RWPE2 (cell line): ENCODE measurements at places on chromosomes 3 and 15.

- no peaks in the 10 kb centered on the region for H3K27me3 ChIP-seq
- no peak overlapping the region for H3K4me3 ChIP-seq
- no peak for DNase-seq
- H3K4me1 ChIP-seq, result peaks cover 8% of the 10 kb centered on the region
- no peaks in the 10 kb centered on the region for H3K36me3 ChIP-seq
- no peak overlapping the region for H3K27ac ChIP-seq
These were observed 249.5 kb downstream of the UACA start for GRCh38 chr15:70513819-70514218.

GRCh38 chr15:39997031-39997430 is 42.0 kb downstream of the SRP14 start:
- no peak overlapping the region for H3K27ac ChIP-seq
- no peaks in the 10 kb centered on the region for H3K27me3 ChIP-seq
- no peak overlapping the region for H3K4me3 ChIP-seq
- H3K4me1 ChIP-seq, result peaks cover 3% of the 10 kb centered on the region
- no peak for DNase-seq

DNA sequence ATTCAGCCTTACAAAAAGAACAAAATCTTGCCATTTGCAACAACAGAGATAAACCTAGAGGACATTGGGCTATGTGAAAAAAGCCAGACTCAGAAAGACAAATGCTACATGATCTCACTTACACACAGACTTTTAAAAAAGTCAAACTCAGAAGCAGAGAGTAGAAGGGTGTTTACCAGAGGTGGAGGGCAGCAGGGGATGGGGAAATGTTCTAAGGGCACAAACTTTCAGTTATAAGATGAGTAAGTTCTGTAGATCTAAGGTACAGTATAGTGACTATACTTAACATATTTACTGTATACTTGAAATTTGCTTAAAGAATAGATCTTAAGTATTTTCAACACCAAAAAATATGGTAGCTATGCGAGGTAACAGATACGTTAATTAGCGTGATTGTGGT is 3.0 kb downstream of the MYEF2 start:
- H3K4me1 ChIP-seq, result peaks cover 2% of the 10 kb centered on the region
- no peaks in the 10 kb centered on the region for H3K36me3 ChIP-seq
- no peak overlapping the region for H3K4me3 ChIP-seq
- no peaks in the 10 kb centered on the region for H3K27me3 ChIP-seq
- no peak for DNase-seq

- no peak overlapping the region for H3K4me3 ChIP-seq
- DNase-seq, result no peak
- no peak overlapping the region for H3K27ac ChIP-seq
- H3K36me3 ChIP-seq, result no peaks in the 10 kb centered on the region
These were observed 49.2 kb downstream of the LRRK1 start for GRCh38 chr15:100968050-100968966.

DNA sequence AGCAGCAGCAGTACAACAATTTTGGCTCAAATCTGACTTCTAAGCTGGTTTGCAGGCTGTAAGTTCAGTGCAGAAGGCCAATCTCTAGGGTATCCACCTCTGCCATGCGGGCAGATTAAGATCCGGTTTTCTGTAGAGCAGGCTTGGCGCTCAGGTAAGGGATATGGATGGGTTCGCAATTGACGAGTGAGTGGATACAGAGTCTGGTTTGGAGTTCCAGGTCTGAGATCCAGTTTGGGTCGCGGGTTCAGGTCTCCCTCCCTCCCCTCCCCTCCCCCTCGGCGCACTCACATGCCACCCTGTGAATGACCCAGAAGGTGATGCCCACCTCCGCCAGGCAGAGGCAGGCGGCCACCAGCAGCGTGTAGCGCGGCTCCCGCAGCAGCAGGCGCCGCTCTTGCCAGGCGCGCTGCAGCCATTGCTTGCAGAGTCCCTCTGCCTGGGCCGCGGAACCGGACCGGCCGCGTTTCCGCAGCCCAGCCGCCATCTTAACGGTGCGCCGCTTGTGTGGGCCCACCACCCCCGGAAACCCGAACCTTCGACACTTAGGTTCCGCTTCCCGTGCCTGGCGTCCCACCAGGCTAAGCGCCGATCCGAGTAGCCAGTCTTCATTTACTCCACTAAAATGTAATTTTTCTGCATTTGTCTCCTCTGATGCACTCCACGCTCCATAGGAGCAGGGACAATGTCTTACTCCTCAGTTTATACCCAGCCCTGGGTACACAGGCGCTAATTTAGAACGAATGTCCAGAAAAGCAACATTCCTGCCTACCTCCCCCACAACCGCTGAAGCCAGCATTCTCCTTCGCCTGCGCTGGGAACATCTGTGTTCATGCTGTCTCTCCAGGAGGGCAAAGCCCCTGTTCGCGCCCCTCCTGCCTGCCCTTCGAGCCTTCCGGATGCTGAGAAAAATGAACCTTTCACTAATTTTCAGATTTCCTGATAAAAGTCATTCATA is at the start of gene ALG3:
TSS of gene ALG3 (minus strand) at position 509 of the 958 bp plus-strand sequence. CDS start at position 487, 22 bp downstream.
- peak within 1 kb of the TSS; percentile 85 for H3K27ac ChIP-seq
- peak; percentile 82 for DNase-seq
- peak within 1 kb of the TSS; percentile 92 for H3K4me3 ChIP-seq
- H3K27me3 ChIP-seq, result no peaks in the 10 kb centered on the region
- H3K4me1 ChIP-seq, result no peaks in the 10 kb centered on the region

GRCh38 chr15:23642413-23643044 is 5.1 kb downstream of the MAGEL2 start:
- no peak overlapping the region for H3K27ac ChIP-seq
- no peak for DNase-seq
- H3K4me3 ChIP-seq, result no peak overlapping the region
- no peaks in the 10 kb centered on the region for H3K27me3 ChIP-seq
- no peaks in the 10 kb centered on the region for H3K36me3 ChIP-seq

DNA sequence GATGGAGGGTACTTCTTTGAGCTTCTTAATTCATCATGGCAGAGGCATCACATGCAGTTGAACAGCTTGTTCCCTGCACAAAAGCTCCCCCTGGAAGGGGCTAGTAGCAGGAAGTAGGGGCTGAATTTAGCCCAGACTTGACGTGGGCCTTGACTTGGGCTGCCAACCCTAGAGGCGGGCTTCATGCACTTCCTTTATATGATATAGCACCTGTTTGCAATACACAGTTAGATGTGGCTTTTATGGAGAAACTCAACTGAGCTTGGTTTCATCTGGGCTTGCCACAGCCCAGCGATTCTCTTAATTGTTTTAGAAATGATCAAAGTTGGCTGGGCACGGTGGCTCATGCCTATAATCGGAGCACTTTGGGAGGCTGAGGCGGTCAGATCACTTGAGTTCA is 33.7 kb upstream of the ADGRG7 start:
- no peak overlapping the region for H3K27ac ChIP-seq
- no peak for DNase-seq
- no peaks in the 10 kb centered on the region for H3K27me3 ChIP-seq
- no peaks in the 10 kb centered on the region for H3K4me1 ChIP-seq
- no peak overlapping the region for H3K4me3 ChIP-seq
- H3K36me3 ChIP-seq, result no peaks in the 10 kb centered on the region

GRCh38 chr15:27401471-27401870 is 430.5 kb downstream of the GABRG3 start:
- no peak overlapping the region for H3K27ac ChIP-seq
- no peaks in the 10 kb centered on the region for H3K4me1 ChIP-seq
- H3K27me3 ChIP-seq, result peaks cover 3% of the 10 kb centered on the region
- DNase-seq, result no peak
- H3K4me3 ChIP-seq, result no peak overlapping the region

- H3K36me3 ChIP-seq, result no peaks in the 10 kb centered on the region
- H3K4me1 ChIP-seq, result no peaks in the 10 kb centered on the region
- no peak overlapping the region for H3K4me3 ChIP-seq
- H3K27ac ChIP-seq, result no peak overlapping the region
- no peaks in the 10 kb centered on the region for H3K27me3 ChIP-seq
- DNase-seq, result no peak
These were observed 75.6 kb downstream of the ST6GAL1 start for GRCh38 chr3:187005827-187006481.

DNA sequence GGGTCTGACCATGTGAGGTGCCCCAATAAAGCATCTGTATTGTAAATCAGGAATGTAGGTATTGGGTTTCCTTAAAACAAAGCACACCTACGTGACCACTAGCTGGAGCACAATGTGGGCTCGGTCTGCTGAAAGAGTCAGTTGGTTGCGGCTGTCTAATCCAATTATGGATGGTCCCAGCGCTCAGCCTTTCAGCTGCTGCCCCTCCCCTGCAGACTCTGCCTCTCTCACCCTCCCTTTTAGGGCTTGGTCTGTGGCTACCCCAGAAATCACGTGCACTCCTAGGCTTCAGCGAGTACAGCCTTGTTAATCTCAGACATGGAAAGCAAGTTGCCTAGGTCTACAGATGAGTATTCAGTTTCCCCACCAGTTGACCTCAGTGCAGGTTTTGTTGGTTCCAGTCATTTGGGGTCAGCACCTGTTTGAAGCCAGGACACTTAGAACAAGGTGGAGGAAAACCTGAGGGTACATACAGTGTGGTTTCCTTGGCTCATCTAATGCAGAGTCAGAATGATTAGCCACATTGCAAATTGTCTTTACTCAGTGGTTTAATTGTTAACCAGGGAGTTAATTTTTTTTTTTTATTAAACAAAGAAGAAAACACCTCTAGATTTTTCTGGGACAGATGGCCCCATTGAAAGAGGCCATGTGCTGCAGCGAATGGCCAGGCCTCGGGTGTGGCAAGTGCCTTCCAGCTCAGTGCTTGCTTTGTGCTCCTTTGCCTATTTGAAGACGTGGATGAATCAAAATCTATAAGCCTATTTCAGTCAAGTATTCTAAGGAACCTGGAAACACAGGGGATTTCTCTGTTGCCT is 137.7 kb downstream of the IGF1R start:
- no peaks in the 10 kb centered on the region; the same call in 1 of the 2 replicates for H3K36me3 ChIP-seq
- H3K27me3 ChIP-seq, result no peaks in the 10 kb centered on the region
- no peak overlapping the region for H3K4me3 ChIP-seq
- H3K4me1 ChIP-seq, result peaks cover 26% of the 10 kb centered on the region

DNA sequence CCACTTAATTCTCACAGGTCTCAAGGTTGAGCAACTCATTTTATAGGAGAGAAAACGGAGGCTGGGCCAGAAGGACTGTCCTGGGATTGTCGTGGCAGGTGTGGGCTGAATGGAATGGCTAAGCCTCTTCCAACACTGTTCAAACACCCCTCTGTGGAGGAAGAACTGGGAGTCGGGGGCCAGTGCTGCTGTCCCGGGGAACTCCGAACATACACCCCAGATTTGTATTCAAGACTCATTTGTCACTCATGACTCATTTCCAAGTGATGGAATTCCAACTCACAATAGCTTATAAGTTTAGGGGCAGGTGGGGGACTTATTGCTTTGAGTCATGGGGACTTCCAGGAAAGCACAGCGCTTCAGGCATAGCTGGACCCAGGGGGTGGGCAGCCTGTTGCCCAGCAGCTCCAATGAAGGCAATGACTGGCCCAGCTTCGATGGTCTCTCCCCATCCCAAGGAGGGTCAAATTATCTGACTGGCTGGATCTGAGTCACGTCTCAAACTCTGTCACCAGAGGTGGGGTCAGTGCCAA is 72.5 kb downstream of the TM2D3 start:
- H3K27me3 ChIP-seq, result no peaks in the 10 kb centered on the region
- no peaks in the 10 kb centered on the region for H3K36me3 ChIP-seq
- peak; percentile 87 for DNase-seq
- H3K4me3 ChIP-seq, result no peak overlapping the region
- peaks cover 24% of the 10 kb centered on the region for H3K4me1 ChIP-seq
- H3K27ac ChIP-seq, result peak overlapping the region; percentile 43

- no peak overlapping the region for H3K27ac ChIP-seq
- no peak overlapping the region for H3K4me3 ChIP-seq
- DNase-seq, result no peak
These were observed 44.2 kb downstream of the SOX2 start for GRCh38 chr3:181755959-181756358.

- no peak overlapping the region for H3K4me3 ChIP-seq
- no peak for DNase-seq
- H3K4me1 ChIP-seq, result peaks cover 41% of the 10 kb centered on the region
- H3K36me3 ChIP-seq, result peaks cover 12% of the 10 kb centered on the region; the same call in 1 of the 2 replicates
- peak overlapping the region; percentile 67 for H3K27ac ChIP-seq
These were observed 6.7 kb downstream of the NBEAL2 start for GRCh38 chr3:46986055-46986730.

DNA sequence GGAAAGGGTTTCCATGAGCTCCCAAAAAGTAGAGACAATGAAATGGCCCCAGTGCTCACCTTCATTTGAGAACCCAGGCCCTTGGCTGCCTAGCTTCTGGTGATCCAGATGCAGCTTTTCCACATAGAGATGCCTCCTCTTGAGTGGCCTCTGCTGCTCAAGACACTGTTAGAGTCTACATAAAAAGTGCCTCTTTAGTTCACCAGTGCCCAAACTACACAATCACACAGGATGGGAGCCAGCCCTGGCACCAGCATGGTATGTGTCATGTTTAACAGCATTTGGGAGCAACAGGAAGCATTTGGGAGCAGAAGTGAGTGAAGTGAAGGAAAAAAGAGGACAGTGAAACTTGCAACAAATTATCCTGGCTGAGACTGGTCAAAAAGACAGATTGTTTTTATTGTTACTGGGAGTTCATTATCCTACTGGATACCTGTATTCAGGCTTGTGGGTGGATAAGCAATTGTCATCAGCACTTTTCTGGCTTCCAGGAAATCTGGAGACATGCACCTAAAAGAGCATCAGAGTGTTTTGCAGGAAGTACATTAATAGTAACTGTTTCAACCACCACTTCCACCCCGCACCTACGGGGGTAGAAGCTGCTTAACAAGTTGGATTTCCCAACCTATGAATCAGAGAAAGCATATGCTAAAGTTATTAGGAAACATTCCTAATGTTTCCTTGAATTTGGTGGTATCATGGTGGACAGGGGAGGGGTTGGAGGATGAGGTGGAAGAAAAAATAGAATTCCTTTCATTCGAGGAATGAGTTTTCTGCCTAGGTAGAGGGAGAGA is 416.2 kb downstream of the IGSF11 start:
- H3K36me3 ChIP-seq, result no peaks in the 10 kb centered on the region
- peaks cover 8% of the 10 kb centered on the region for H3K4me1 ChIP-seq

DNA sequence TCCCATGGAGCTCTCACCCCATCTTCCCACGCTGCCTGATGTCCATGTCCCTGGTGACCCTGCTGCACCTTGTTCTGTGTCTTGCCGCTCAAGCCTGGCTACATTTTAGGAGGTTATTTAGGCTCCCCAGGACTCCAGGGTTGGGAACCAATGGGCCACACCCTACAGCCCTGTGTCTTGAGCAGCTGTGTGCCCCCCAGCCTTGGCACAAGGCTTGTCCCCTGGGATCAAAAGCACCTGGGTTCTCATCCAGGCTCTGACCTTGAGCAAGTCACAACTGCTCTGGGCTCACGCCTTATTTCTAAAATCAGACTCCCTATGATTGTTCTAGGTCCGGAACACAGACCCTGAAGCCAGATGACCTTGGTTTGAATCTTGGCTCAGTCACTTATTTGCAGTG is 14.1 kb downstream of the SPSB4 start:
- no peaks in the 10 kb centered on the region for H3K4me1 ChIP-seq
- no peaks in the 10 kb centered on the region for H3K36me3 ChIP-seq
- H3K4me3 ChIP-seq, result no peak overlapping the region

- no peak overlapping the region for H3K4me3 ChIP-seq
- H3K27ac ChIP-seq, result no peak overlapping the region
- H3K27me3 ChIP-seq, result no peaks in the 10 kb centered on the region
- H3K36me3 ChIP-seq, result no peaks in the 10 kb centered on the region
- H3K4me1 ChIP-seq, result no peaks in the 10 kb centered on the region
These were observed 192.7 kb downstream of the ZNF621 start for GRCh38 chr3:40717471-40717870.

GRCh38 chr15:33113666-33114373 is 80.7 kb downstream of the FMN1 start:
- H3K4me3 ChIP-seq, result no peak overlapping the region
- no peak for DNase-seq
- H3K27me3 ChIP-seq, result no peaks in the 10 kb centered on the region
- H3K27ac ChIP-seq, result no peak overlapping the region
- no peaks in the 10 kb centered on the region for H3K36me3 ChIP-seq
- H3K4me1 ChIP-seq, result peaks cover 5% of the 10 kb centered on the region

- no peaks in the 10 kb centered on the region for H3K4me1 ChIP-seq
- H3K27me3 ChIP-seq, result no peaks in the 10 kb centered on the region
- DNase-seq, result no peak
- H3K4me3 ChIP-seq, result no peak overlapping the region
- H3K36me3 ChIP-seq, result no peaks in the 10 kb centered on the region
These were observed 327.5 kb downstream of the RORA start for GRCh38 chr15:60901647-60902046.
